Fibroblast of upper back skin (primary cell): ENCODE measurements at places on chromosomes 5 and 9.

DNA sequence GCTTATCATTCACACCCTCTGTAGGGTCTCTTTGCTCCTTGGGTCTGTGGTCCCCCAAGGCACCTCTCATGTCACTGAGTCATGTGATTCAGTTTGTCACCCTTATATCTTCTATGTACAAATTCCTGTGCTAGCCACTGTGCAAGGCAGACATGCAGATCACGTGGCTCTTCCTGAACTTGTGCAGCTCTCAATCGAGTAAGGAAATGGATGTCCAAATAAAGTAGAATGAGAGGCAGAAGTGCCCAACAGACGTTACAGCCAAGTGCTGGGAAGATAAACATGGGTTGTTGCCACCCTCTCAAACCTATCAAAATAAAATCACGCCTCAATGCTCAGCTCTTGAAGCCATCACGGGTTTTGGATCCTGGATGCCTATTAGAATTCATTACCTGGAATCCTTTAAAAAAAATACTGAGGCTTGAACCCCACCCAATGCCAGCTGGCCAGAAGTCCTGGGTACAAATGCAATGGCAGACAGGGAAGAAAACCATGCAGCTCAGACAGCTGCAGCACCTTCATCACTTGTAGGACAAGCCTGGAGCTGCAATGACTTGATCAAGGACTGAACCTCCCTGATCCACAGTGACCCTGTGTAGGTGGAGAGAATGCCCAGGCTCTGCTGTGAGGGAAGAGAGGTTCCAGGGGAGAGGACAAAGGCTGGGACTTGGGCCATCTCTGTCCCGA is 228.7 kb upstream of the DAP start:
- DNase-seq, result no peak

GRCh38 chr9:105993921-105994715 is 299.8 kb downstream of the TMEM38B start:
- no peak for DNase-seq

DNA sequence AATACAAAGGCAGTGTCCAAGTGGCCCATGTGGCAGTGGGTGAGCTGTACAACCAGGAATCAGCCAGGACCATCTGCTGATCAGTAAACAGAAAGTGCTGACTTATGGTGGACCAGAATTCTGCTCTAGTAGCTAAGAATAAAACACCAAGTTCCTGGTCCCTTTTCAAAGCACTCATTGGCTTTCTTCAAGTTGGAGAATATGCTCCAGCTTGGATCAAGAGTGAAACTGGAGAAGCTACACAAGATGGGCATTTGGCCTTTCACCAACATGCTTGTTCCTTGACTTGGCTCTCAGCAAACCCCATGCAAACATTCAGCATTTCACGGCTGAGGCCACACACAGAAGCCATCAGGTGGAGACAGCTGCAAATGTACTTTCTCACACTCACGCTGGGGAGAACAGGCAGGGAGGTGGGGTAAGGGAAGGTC is 32.1 kb downstream of the MARCHF3 start:
- peak; percentile 51 for DNase-seq

GRCh38 chr9:88789785-88790184 is 201.5 kb upstream of the S1PR3 start:
- DNase-seq, result peak; percentile 56

- peak; percentile 9 for DNase-seq
Observed at GRCh38 chr5:145246961-145247744, 588.0 kb downstream of the PRELID2 start.

DNA sequence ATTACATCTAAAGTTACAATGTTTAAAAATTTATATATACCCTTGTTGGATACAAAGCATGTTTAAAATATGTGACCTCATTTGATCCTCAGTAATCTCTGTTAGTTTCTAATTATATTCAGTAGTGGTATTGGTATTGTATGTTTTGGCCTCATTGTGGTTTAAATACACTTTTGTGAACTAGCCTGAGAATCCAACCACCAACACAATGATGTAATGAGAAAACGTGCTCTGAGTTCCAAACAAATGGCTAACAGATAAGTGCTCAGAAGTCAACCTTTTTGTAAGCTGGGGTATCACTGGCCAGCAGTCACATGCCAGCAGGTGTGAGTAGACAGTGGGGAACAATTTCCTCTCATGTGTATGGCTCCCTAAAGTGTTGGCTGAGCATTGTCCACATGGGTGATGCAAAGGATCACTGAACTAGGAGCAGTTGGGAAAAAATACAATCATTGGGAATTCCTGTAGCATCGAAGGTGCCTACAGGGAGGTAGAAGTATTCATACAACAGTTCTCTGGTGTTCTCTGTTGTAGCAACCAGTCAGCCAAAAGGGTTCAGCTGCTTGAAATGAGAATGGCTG is 56.1 kb downstream of the DOCK8 start:
- no peak for DNase-seq

DNA sequence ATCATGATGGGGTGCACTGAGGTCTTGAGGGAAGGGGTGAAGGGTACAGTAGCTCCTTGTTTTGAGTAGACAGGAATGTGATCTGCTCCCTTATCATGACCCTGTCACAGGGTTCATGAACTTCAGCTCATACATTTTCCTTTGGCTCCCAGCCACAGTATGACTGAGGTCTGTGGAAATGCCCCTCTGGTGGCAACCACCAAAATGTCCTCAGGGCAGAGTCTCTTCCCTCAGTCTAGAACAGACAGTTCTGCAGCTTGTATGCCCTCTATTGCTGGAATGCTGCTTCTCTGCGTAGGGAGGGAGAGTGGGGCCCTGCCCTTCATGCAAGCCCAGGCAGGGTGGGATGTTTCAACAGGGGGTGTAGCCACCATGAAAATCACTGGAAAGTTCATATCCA is 53.8 kb upstream of the SNCAIP start:
- no peak for DNase-seq
